ENCODE measurements at places on chromosomes 1 and 21.

- DNase-seq = no peak
Observed at GRCh38 chr1:31101147-31101502, 35.6 kb upstream of the PUM1 start.

GRCh38 chr1:203271962-203272632, 33.2 kb upstream of the BTG2 start:
- DNase-seq = no peak

GRCh38 chr1:228487336-228488124, at the start of gene RNF187:
Gene RNF187, plus strand, starts transcription at chr1:228487382.
- DNase-seq = no peak

GRCh38 chr1:209805875-209806760, at the start of gene IRF6:
Gene IRF6, minus strand, starts transcription at chr1:209806142. Its CDS starts 4,729 bp downstream, at chr1:209801413.
- no peak for DNase-seq

DNA sequence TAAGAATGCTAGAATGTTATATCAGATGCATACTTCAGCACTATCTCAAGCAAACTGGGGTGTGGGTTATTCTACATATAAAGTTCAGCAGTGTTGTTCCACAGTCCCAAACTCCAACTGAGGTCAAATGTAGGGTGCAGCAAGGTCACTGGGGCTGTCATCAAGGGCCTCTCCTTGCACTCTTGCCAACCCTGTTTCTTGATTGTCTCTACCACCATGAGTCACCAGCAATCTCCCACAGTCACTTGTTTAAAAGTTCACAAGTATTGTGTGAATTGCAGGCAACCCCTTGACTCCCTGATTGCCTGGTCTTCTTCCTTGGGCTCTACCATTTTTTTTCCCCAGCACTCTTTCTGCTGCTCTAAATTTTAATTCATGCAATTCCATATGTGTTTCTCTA, 10.6 kb downstream of the METTL18 start:
- no peak for DNase-seq

GRCh38 chr1:57549300-57549699, 125.4 kb upstream of the DAB1 start:
- no peak for DNase-seq

DNA sequence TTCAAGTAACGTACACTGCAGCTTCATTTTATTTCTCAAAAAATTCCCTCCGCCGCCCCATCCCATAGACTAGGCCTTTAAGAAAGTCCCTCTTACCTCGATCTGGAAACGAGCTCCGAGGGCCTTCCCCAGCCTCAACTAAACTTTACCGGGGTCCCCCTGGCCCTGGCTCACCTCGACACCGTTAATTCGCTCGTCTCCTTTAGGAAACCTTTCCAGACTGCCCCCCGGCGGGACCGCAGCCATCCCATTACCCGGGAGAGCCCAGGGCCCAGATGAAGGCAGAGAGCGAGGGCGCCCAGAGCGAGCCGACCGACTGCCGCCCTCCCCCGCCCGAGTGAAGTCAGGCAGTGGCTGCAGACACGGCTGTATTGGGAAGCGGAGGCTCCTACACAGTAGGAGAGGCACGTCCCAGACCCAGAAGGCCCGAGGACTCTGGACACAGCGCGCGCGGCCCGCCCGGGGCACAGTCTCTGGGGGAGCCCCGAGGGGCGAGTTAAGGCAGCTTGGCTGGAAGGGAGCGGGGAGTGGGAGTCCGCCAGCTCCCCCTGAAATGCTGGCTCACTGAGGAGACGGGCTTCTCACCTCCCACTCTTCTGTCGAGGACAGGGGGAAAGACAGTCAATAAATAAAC, 14.6 kb downstream of the SEMA6C start:
- DNase-seq = no peak

DNA sequence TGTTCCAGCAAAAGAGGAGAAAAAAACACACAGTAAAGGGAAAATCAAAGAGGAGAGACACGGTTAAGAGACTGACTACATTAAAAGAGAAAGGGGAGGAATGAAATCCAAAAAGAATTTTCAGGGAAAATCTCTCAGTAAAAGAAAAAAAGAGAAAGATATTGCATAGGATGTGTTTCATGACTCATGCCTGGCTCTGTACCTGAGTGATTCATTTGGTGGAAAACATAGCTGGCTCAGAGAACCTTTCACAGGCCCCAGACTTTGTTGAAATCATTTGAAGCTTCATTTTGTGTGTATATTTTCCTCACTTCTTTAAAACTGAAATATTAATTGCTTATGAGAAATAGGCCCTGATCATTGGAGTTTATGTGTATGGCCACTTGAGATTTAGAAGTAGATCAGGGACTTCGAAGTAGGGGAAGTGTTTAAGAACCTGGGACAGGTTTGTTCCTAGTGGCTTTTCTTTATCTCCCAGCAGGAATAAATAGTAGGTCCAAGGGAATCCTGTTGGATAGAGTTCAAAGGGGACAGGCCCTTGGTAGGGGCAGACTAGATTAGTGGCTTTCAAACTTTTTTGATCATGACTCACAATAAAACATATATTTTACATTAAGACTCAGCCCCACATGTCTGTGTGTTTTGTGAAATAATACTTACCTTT, 239.1 kb upstream of the SGIP1 start:
- no peak for DNase-seq

DNA sequence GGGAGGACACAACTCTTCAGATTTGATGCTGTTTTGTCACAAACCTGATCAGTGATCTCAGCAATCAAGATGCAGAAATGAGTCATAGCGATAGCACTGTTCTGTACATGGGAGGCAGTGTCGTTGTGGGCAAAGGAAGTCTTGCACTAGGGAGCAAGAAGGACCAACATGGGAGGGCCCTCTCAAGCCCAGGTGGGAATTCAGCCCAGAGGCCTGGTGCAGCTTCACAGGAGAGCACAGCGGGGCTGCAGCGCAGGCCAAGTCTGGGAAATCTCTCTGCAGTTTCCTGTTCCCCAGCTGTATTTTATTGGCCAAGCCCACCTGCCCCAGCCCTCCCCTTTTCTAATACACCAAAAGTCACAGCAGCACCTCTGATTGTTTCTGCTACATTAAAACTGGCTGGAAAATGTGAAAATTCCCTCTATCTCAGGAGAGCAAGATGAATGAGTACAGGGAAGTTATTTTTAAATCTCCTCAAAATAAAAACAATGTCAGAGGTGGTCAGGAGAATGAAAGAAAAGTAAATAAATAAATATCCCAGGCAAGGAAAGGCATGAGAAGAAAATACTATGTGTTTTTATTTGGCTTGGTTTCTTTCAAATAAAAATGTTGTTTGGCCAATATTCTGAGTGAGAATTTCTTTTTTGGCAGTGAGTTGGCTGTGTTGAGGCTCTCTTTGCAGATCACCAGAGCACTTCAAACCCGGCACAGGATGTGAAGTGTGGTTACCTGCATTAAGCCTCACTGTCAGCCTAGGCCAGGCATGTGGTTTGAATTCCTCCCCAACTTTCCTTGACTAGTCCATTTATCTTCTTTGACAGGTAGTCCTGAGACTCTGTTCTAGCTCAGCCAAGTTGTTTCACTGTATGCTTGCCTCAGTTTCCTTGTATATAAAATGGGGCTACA, 422.1 kb downstream of the PLPP3 start:
- DNase-seq = no peak

GRCh38 chr1:227793948-227794816, 21.3 kb upstream of the PRSS38 start:
- DNase-seq = no peak

- DNase-seq = no peak
Observed at GRCh38 chr1:197622371-197622770, 152.9 kb downstream of the DENND1B start.

DNA sequence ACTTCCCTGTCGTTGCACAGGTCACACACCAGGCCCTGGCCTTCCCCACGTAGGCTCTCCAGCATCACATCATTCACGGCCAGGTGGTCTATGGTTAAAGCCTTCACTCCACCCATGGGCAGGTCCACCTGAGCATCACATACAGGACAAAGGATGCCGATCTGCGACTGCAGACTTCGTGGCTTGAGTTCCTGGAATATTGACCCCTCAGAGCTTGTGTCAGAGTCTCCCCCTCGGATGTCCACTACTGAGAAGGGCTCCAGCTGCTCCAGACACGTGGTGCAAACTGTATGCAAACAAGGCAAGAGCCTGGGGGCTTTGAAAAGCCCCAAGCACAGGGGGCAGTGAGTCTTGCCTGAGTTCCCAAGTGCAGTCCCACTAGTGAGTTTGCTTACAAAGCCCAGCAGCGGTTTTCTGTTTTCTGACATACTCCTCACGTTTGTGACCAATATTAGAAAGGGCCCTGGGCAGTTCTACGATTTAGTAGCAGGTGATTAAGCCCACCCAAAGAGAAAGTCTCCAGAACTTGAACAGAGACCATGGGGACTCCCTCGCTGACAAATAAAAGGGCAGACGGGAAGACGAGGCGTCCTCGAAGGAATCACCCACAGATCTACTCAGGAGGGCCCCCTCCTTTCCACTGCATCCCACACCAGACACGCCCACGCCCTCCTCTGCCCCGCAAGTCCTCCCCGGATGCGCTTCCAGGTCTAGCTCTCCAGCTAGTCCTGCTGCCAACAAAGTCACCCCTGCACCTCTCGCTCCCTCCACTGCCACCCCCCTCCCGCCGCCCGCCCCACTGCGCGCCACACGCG, 568 bp downstream of the TRIM45 start:
- DNase-seq = no peak

DNA sequence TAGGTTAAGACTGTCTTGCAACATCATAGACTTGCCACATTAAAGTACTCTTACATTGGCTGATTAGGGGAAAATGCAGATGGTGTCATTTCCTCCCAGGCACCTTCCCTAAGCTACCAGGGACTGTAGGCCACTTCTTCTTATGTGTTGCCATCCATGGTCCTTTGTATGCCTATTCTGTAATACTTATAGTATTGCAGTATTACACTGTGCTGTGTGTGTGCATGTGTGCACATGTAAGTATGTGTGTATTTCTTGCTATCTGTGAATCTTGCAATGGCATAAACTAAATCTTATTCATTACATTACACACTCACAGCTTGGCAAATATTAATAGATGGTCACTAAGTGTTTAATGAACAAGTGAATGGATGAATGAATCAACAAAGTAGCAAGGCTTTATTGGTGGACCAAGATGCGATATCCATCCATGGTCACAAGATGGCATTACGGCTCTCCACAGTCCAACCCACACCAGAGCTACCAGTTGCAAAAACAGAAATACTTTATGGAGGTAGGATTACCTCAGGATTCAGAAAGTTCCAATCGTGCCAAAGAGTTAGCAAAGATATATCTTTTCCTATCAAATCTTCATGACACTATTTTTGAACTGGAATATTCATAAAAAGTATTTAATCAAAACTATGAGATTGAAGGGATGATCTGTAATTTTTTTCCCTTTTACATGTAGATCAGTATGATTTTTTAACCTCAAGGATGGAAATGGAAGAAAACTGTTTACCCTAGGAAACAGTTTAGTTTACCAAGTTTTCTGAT, 160.2 kb downstream of the DENND1B start:
- no peak for DNase-seq

DNA sequence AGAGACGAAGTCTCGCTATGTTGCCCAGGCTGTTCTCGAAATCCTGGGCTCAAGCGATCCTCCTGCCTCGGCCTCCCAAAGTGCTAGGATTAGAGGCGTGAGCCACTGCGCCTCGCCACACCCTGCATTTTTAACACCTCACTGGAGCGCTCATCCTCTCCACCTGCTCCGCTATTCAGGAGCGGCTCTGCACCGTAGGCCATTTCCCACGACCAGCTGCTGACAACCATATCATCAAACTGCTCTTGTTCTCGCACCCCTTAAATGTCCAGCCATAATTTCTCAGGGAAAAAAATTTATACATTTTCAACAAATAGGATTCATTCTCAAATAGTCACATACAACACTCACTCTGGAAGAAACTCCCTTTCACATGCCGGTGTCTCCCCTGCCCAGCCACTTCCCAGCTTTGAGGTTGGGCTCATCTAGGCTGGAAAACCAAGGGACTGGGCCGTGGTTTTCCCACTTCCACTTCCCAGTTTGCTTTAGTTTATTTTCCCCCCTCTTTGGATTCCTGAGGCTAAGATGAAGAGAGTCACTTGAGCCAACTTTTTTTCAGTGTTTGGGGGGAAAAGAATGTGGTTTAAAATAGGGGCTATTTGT, 639 bp upstream of the IPO9 start:
- no peak for DNase-seq

GRCh38 chr1:150804671-150805070, 3.4 kb downstream of the CTSK start:
- no peak for DNase-seq

DNA sequence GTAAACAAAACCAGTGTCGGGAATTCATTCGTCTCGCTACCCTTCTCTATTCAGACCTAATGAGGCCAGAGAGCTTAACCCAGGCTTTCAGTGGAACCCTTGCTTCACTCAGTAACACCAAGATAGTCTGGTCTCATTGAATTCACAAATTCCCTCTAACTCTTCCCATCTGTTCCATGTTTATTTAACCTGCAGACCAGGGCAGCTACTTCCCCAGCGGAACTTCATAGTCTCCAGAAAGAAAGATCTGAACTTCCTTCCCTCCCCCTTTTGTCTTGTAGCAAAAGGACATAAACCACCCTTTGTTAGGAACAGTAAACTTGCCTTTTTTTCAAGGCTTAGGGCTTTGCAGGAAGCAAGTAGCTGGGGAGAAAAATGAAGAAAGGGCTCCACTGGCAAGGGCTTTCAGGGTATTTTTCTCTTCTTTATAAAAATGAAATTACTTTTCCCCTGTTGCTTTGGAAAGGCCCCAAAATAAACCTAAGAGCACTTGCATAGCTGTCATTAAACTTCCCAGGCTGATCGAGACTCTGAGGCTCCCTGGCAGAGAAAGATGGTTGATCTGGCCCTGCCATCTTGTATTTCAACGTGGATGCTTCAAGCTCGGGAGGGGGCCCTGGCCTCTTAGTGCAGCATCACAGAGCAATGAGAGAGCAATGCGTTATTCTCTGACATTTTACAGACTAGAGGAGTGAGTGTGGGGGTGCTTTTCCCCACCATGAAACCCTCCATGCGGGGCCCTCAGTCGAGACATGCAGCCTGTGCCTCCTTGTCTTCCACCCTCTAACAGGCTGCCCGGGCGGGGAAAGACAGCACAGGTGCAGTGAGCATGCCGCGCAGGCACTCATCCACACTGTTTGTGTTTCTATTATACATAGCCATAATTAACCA, 30.0 kb downstream of the MIS18A start:
- DNase-seq = no peak

- no peak for DNase-seq
Observed at GRCh38 chr1:220957233-220957605, 78.0 kb downstream of the HLX start.

- DNase-seq = no peak
Observed at GRCh38 chr1:20028125-20028524, 41.9 kb upstream of the PLA2G5 start.

GRCh38 chr1:29282924-29283803, 46.8 kb downstream of the PTPRU start:
- no peak for DNase-seq

- DNase-seq = no peak
Observed at GRCh38 chr1:60436186-60436585, 362.6 kb upstream of the C1orf87 start.

- no peak for DNase-seq
Observed at GRCh38 chr1:23376890-23377811, 7.5 kb upstream of the ZNF436 start.

GRCh38 chr1:200454425-200454824, 44.6 kb upstream of the ZNF281 start:
- no peak for DNase-seq

Measured in nucleus accumbens (tissue), 56 donors.